ENCODE measurements at places on chromosomes 5 and 9.
A peak's percentile ranks its signal among the peaks of the same experiment; 100 is the strongest.

- no peak for DNase-seq
Observed at GRCh38 chr5:81558188-81558587, 164.3 kb upstream of the ACOT12 start.

- DNase-seq, result no peak
Observed at GRCh38 chr5:42988568-42988967, 51.6 kb downstream of the ANXA2R start.

- DNase-seq, result no peak
Observed at GRCh38 chr5:174723979-174724483, 351 bp upstream of the MSX2 start.

DNA sequence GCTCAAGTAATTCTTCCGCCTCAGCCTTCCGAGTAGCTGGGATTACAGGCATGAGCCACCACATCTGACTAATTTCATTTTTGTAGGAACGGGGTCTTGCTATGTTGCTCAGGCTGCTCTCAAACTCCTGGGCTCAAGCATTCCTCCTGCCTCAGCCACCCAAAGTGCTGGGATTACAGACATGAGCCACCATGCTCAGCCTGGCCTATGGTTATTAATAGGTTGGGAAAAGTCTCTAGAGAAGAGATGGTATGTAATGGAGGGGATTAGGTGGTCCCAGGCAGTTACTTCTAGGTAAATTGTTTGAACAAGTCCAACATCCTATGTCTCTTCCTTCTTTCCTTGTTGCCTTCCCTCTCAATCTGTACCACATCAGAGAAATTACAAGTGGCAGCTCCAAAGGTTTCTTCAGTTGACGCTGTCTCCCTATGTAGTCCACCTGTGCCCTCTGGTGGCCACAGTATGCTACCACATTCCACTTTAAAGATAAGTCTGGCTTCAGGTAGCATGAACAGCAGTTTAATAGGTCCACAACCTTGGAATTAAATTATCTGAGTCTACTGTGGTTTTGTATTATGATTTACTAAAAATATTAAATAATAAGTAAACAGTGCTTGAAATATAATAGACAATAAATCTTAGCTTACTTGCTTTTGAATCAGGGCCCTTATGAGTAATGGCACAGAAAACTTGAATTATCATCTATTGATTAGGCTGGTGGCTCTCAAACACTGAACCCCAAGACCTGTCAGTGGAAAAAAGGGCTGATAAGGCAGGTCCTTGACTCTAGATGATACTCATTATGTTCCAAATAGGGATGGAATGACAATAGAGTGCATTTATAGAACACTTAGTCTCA lies 9.7 kb downstream of the TIGD6 start:
- peak; percentile 7 for DNase-seq

DNA sequence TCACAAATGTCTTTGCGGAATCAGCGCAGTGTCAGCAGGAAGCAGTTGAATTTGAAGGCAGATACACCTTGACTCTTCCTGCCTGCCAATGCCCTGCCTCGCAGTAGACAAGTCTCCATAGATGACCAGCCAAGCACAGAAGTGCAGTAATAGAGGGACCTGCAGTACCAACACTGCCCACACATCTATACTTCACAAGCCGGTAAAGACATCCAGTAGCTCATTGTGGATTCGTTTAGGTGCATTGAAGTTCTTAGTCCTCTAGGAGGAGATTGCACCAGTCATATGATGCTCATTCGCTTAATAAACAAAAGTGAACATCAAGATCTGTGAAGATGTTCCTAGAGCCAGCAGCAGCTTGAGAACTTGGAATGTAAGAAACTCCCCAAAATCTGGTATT lies 7.1 kb upstream of the IFNA2 start:
- no peak for DNase-seq

DNA sequence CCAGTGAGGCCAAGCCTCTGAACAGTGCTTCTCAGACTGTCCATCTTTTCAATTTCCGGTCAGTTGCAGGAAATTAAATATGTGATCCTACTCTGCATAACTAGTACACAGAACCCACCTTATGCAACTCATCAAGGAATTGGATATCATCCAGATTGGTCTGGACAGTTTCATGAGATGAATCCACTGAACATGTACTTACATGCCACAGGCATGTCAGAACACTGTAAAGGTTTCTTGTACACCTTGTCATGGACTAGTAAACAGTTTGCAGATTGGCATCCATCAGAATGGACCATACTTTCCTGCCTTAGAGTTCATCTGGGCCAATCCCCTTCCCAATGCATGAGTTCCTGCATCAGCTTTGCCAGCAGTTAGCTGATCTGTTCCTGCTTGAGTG lies 30.4 kb downstream of the GARNL3 start:
- no peak for DNase-seq

DNA sequence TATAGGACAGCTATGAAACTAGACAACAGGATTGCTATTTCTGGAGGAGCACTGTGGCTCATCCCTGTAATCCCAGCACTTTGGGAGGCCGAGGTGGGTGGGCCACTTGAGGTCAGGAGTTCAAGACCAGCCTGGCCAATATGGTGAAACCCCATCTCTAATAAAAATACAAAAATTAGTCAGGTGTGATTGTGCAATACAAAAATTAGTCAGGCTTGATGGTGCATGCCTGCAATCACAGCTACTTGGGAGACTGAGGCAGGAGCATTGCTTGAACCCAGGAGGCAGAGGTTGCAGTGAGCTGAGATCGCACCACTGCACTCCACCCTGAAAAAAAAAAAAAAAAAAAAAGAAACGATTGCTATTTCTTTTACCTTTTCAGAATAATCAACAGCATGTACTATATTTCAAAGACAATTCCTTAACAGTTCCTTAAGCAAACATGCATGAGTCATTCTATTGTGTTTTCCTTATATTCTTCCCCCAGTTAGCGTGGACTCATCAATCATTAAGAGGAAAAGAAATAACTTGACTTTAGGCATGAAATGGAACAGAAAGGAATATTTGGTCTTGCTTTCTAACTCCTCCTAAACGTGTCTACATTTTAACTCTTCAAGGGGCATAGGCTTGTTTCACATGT lies 162.6 kb downstream of the TAF11L14 start:
- DNase-seq, result no peak

DNA sequence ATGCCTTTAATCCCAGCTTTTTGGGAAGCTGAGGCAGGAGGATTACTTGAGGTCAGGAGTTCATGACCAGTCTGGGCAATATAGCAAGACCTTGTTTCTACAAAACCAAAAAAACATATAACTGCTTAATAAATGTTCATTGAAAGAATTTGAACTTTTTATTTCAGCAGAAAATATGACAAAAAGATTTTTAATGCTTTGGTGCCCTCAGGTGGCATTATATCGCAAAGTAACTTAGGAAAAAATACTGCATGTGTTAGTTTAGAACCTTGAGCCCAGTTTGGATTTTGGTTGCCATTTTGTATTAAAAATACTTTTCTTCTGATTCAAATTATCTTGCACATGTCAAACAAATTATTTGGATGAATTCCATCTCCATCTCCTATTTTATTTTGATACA lies 103.2 kb downstream of the GPBP1 start:
- no peak for DNase-seq

DNA sequence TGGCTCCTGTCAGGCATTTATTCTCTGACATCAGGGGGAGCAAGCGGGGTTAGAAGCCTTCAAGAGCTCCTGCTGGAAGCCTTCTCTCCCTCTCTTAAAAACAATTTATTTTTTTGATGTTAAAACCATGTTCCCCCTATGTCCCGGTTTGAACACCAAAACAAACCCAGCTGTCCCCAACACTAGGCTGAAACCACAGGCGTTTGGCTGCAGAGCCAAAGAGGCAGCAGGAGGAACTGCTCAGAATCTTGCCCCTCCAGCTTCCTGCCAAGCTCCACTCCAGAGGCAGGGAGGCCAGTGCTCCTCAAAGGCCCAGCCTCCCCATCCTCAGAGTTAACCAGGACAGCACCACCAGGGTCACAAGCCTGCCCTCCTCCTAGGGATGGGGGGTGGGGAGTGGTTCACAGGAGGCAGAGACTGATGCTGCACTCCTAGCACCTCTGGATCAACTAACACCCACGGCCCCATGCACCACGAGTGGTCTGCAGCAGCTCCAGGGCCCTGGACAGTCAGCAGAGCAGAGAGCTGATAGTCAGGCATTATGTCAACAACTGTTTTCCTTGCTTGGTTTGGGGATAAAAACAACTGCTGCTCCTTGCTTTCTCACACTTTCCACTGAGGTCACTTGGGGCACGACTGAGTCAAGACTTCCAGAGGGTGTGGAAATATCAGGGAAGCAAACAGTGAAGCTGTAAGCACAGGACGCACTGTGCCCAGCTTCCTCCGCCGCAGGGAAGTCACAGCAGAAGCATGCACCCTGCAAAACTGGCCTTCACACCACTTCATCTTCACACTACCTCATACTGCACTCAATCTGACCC lies 96.5 kb upstream of the ADRA1B start:
- no peak for DNase-seq

GRCh38 chr5:16520841-16521240 lies 55.2 kb upstream of the ZNF622 start:
- DNase-seq, result no peak

DNA sequence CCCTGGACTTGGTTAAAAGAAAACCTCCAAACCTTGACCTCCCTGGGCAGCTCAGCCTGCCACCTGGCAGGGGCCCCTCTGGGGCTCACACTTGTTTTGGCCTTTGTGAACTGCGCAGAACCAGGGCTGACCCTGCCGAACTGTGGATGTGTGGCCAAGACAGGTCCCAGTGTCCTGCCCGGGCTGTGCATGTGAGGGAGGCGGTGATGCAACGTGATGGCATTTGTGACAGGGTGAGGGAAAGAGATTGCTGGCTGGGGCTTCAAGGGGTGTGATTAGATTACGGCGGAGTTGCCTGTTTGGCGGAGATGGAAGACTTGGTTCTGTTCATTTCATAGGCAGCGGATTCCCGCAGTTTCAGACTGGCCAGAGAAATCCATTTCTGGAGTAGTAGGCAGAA lies 30.4 kb upstream of the NKX2-5 start:
- no peak for DNase-seq

DNA sequence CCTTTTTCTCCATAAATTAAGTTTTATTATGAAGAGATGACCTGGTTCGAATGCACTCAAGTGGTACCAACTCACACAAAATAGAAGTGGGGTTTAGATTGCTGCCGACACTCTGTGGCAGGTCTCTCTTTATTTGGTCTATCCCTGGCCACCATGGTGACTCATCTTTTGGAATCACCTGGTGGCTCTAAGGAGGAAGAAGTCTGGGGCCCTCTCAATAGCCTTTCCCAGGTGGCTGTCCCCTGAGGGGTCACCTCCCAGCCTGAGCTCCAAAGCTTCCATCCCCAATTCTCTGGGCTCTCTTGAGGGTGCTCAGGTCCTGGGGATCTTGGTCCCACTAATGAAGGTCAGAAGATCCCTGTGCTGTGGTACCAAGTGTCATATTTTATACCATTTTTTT lies 136.8 kb downstream of the MVB12B start:
- no peak for DNase-seq

DNA sequence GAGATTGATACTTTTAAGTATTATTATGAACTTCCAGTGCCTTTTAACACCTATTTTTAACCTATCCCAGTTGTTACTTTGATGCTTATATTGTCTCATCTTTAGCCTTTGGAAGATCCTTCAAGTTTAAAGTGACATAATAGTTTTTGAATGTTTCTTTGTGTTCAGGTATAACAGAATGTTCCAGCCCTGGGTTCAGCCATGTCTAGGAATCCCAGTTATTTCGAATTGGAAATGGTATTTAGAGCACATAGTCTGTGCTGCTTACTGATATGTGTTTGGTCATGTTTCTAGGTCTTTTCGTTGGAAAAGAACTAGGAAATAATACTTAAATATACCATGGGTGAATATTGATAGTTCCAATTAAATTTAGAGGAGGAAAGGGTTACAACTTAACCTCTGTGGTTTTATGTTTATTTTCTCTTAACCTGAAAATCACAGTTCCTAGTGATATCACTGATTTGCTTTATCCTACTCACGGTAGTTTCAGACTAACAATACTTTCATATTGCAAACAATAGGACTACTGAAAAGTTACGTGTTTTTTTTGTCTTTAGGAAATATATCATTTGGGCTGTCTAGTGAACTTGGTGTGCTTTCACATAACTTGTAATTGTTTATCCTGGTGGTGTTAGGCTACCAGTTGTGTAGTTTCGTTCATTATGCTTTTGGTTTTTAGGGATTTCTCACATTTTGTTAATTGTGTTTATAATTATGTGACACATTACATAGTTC lies 37.8 kb downstream of the UHRF2 start:
- no peak for DNase-seq

DNA sequence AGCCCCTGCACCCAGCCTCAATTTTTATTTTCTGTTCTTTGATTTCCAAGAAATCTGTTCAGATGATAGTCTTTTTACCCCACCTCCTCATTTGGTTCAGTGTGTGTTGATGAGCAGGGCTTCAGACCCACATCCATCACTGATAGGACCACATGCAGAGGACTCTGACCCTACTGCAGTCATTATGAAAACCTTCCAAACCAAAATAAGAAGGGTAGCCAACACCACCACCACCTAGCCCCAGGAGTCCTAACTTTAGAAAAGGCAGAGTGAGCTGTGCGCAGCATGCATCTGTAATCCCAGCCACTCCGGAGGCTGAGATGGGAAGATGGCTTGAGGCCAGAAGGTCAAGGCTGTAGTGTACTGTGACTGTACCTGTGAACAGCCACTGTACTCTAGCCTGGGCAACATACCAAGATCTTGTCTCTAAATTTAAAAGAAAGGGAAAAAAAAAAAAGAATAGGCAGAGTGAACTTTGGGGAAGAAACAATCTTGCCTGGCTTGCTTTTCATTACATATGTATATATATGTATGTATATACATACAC lies 13.0 kb downstream of the CDKN2AIPNL start:
- DNase-seq, result no peak

- DNase-seq, result no peak
Observed at GRCh38 chr9:83472221-83472665, 66.0 kb downstream of the FRMD3 start.

- DNase-seq, result no peak
Observed at GRCh38 chr5:65625743-65626142, 916 bp downstream of the SHLD3 start.

GRCh38 chr9:127589955-127590370 lies 22.1 kb upstream of the STXBP1 start:
- DNase-seq, result no peak

GRCh38 chr9:76658510-76659231 lies 105.6 kb upstream of the PCA3 start:
- no peak for DNase-seq

- no peak for DNase-seq
Observed at GRCh38 chr5:180201051-180201987, 7.7 kb downstream of the RASGEF1C start.

All from C1 segment of cervical spinal cord (tissue), 14 donors.